ENCODE measurements at places on chromosomes 6 and 20.

DNA sequence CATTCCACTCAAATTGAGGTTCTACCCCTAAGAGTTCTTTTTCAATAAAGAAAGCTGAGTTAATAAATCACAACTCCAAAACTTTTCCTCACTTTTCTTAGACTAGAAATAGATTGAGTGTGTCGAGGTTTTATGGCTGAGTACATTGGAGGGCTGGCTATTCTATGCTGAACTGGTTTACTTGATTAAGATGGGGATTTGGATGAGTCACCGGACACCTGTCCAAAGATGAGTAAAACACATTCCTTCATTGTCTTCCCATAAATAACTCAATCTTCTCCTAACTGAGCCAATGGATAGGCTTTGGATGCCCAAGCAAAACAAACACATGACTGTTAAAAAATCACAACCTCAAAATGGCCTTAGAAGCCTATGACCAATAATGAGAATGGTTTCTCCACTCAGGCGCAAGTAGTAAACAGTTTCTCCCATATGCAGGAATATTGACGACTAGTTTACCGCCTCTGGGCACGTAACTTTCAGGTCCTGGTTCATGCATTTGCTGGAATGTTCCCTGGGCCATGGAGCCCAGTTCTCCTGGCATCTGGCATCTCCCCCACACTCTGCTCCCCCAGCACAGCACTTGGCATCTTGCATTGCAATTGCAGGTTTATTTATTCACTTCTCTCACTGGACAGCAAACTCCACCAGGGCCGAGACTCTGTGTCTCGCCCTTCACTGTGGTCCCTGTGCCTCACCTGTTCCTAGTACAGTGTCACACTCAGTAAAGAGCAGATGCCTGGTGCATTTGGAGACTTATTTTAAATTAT is 43.9 kb downstream of the BCAS1 start:
- DNase-seq = no peak

DNA sequence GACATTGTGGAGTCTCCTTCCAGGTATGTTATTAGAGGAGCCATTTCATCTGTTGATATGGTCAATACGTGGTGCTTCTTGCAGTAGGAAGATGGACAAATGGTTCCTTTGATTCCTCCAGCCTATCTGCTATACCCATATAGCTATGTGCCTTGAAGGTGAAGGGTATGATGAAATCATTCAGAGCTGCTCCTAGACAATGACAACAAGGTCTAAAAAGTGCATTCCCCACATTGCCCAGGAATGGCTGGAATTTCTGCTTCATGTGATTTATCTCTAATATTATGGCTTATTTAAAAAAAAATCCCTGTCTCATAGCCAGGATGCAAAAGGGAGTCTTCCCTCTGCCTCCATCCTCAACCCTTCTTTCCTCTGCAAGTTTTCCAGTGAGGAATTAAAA is 14.1 kb downstream of the DAAM2 start:
- DNase-seq = no peak

GRCh38 chr6:135801755-135802465 is 49.6 kb upstream of the PDE7B start:
- no peak for DNase-seq

DNA sequence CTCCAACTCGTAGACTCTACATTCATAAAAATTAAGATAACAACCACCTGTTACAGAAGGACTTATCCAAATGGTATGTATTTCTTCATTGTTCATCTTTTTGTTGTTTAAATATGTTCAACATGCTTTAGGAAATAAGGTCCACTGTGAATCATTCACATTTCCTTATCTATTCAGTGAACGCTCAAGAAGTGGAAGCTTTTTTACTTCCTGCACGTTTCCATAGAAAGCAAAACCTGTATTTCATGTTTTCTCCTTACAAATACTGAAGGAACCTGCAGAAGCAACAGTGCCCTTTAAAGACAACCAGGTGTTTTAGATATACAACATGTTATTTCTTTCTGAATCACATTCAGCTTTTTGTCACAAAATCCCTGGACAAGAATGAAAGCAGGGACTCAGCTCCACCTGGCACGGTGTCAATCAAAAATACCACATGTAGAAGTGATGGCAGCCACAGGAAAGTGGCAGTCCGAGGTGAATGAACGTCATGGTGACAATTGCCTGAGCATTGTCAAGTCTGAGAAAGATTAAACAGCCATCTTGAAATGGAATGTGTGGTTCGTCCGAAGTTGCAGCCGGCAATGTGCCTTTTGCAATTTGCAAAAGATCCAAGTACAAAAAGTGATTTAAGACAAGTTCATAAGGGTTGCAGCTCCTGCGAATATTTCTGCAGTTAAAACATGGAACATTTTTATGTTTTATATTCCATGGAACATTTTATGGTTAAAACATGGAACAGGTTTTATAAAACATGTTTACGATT is 66.7 kb upstream of the RIPOR2 start:
- DNase-seq = no peak

GRCh38 chr6:154511791-154512190 is 1.3 kb upstream of the CNKSR3 start:
- no peak for DNase-seq

DNA sequence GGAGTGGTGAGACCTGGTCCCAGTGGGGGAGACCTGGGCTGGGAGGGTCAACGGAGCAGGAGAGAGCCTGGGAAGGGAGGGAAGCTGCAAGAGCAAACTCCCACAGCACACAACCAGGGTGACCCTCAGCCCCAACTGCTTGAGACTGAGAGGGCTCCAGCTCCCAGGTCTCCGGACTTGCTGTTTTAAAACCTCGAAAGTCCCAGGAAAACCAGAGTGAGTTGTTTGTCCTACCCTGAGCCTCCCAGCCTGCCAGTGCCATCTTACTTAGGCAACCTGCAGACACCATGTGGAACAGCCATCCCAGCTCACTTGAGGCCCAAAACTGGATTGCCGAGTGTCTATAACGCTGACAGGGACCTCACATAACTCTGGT is 4.8 kb upstream of the NTSR1 start:
- no peak for DNase-seq

DNA sequence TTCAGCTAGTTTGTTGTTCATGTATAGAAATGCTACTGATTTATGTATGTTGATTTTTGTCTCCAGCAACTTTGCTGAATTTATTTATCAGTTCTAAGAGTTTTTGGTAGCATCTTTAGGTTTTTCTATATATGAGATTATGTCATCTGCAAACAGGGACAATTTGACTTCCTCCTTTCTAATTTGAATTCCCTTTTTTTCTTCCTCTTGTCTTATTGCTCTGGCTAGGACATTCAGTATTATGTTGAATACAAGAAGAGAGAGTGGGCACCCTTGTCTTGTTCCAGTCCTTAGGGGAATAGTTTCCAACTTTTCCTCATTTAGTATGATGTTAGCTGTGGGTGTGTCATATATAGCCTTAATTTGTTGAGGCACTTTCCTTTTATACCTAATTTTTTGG is 58.2 kb downstream of the CDH26 start:
- no peak for DNase-seq

GRCh38 chr20:45833030-45833882 is at the start of gene SNX21:
SNX21 (plus strand) TSS chr20:45833799; CDS start chr20:45833920, 121 bp downstream.
- DNase-seq = no peak

DNA sequence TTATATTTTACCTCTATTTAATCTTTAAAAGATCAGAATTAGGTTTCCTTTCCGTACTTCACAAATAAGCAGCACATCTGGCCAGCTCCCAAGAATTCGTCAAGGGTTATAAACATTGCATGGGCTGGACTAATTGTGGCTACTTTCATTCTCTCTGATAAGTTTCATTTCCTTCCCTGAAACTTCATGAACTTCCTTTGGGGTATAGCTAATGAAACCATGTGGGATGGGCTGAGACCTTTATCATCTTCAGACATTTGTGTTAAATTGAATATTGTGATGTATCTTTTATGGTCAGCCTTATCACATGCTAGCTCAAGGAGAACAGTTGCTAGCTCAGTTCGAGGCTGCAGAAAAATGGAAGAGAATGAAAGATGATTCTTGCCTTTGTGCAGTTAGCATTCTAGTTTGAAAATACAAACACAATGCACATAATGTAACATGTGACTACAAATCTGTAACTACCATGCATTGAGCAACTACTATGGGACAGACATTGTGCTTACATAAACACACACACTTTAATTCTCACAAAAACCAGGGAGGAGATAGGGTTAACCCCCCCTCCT is 1.7 kb upstream of the GMPR start:
- no peak for DNase-seq

DNA sequence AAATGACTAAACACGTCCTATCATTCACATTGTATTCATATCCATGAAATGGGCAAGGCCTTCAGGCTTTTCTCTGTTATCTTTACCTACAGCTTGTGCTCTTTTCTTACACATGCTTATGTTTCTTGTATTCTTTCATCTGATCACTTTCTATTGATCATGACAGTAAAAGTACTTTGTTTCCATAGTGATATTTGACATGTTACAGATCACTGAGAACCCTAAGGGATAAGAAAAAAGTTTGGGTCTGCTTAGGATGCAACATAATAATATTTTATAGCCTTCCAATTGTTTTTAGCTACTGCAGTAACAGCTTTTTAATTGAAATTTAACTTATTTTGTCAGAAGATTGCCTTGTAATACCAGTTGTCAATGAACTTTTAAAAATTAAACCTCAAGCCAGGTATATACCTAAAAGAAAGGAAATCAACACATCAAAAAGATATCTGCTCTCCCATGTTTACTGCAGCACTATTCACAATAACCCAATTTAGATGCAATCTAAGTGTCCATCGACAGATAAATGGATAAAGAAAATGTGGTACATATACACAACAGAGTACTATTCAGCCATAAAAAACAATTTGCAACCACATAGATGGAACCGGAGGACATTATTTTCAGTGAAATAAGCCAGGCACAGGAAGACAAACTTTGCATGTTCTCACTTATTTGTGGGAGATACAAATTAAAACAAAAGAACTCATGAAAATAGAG is 3.0 kb upstream of the SMIM8 start:
- no peak for DNase-seq

- no peak for DNase-seq
Observed at GRCh38 chr20:59438201-59438600, 137.8 kb downstream of the EDN3 start.

DNA sequence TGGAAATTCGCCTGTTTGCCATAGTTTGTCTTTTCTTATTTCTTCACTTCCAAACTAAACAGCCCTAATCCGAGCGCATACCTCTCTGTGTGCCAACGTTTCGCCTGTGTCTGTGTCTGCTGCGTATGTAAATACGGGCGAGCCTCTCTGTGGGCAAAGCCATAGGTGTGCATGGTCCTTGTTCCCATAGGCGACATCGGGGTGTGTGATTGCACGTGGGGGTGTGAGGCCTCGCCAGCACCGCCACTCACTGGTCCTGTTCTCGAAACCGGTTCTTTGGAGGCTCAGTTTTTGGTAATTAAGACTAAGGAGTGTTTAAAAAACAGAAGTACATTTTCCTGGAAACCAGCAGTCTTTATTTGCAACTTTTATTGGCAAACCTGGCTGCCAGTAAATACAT is 6.0 kb upstream of the FOXC1 start:
- no peak for DNase-seq

DNA sequence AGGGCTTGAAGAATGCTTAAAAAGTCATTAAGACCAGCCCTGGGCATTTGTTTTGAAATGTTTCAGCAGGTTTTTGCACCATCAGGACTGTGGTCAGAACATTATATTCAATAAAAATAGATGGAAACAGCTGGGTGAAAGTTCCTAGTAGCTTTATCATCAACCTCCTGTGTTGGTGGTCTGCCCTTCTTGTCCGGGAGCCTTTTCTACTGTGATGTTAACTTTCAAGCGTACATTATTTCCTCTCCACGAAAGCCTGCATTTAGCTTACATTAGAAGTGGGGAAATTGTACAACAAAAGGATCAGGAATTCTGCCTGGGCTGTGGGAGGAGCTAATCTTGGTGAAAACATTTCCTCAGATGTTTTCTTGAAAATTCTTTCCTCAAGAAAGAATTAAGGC is 71.1 kb downstream of the LAMA4 start:
- DNase-seq = no peak

DNA sequence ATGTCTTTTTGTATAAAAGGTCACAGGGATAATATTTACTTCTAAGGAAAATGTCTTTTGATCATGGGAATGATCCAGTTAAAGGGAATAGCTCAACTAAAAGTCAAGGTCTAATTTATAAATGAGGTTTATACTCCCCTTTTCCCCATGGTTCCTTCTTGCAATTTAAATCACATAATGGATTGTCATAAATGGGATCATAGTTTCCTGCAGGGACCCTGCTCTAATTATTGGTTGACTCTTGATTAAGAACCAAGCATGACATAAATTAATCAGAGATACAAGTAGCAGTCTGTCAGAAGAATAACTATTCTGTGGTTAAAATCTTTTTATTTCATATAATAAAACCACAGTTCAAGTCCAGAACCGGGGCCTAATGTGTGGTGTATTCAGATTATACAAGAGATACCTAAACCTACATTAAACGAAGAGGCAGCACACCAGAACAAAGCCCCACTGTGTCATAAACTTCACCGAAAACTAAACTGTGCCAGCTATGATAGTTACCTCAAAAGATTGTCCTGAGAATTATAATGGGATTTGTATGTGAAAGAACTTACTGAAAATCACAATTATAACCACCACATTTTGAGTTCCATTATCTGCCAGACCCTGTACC is 43.0 kb upstream of the CD83 start:
- no peak for DNase-seq

GRCh38 chr6:73893696-73894095 is 197.7 kb downstream of the CD109 start:
- no peak for DNase-seq

- DNase-seq = no peak
Observed at GRCh38 chr6:28635547-28636158, 110.0 kb downstream of the GPX5 start.
